Choroid plexus epithelial cell (primary cell): ENCODE measurements at places on chromosomes 4 and X.

DNA sequence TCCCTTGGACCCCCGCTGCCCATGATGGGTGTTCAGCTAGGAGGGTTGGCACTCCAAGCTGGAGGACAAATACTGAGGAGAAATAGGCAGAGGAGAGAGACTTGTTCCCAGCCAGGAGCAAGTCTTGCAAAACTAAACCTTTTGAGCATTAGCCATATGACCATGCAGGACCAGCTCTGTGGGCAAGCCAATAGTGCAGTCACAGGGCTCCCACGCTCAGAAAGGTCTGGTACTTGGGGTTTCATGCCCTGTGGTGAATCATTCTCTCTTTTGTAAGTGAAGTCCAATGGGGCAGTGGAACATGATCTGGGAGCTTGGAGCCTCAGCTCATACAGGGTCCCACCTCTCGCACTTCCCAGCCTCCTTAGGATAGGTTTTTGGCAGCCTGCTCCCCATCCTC, 300.9 kb downstream of the BCOR start:
- DNase-seq = no peak

GRCh38 chrX:111568354-111568753, 56.9 kb downstream of the SERTM2 start:
- DNase-seq = peak; percentile 54

GRCh38 chr4:78776079-78776728, at the start of gene BMP2K:
Gene BMP2K (plus strand): TSS chr4:78776350. CDS start chr4:78776544, 194 bp downstream.
- DNase-seq = peak; percentile 79

- no peak for DNase-seq
Observed at GRCh38 chr4:169573889-169574288, 38.5 kb downstream of the NEK1 start.

- peak; percentile 72 for DNase-seq
Observed at GRCh38 chr4:82201805-82202641, 171.8 kb downstream of the HNRNPD start.
